ENCODE measurements at places on chromosomes 5 and 9.

DNA sequence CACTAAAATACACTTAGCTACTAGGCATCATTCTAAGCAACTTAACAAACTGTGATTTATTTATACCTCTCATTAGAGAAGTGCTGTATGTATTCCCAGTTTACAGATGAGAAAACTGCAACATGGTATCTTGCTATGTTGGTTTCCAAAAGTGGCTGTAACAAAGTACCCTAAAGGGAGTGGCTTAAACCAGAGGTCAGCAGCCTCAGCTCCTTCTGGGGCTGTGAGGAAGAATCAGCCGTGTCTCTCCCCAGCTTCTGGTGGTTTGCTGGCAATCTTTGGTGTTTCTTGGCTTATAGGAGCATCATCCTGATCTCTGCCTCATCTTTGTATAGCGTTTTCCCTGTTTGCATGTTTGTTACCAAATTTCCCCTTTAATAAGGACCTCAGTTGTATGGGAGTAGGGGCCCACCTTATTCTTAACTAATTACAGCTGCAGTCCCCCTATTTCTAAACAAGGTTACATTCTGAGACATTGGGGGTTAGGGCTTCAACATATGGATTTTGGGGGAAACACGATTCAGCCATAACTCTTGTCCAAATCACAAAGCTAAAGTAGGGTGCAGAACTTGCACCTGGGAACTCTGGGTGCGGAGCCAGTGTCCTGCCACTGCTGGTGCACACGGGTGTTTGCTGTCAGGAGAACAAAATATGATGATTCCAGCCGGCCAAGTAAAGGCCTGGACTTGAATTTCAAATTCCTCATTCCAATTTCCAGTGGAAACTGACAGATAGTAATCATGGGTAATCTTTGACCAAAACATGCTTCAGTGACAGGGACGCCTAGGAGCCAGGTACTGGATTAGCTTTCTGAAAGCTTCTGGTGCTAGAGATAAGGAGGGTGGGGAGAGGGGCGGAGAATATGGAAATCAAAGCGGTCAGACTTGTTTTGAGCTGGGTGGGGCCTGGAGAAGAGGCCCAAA, 43.3 kb downstream of the RAI14 start:
- no peak for DNase-seq

DNA sequence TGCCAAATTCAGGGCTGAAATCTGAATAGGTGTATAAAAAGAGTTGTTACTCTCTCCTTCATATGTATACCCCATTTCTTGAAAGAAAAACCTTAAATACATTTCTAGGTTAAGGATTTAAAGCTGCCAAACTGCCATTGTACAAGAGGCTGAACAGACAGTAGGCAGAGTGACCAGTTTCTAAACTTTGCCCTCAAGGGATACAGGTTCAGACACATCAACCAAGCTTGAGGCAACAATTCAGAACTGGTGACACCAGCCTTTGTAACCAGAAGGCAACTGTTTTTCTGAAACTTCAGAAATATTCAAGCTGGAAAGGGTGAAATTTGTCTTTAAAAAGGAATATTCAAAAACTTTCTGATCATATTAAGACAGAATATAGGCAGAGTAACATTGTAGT, 47.5 kb downstream of the FAM114A2 start:
- no peak for DNase-seq

DNA sequence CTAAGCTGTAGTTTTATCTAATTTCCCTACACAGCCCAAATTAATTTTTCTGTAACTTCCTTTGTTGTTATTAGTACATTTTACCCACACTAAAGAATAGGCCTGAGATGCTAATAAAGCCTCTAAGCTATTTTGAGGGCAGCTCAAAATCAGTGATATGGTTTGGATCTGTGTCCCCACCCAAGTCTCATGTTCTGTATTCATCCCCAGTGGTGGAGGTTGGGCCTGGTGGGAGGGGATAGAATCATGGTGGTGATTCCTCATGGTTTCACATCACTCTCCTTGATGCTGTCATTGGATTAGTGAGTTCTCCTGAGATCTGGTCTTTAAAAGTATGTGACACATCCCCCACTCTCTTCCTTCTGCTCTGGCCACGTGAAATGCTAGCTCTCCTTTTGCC, 27.3 kb downstream of the LURAP1L start:
- no peak for DNase-seq

- peak; percentile 78 for DNase-seq
Observed at GRCh38 chr5:67998709-67999261, 216.8 kb upstream of the PIK3R1 start.

DNA sequence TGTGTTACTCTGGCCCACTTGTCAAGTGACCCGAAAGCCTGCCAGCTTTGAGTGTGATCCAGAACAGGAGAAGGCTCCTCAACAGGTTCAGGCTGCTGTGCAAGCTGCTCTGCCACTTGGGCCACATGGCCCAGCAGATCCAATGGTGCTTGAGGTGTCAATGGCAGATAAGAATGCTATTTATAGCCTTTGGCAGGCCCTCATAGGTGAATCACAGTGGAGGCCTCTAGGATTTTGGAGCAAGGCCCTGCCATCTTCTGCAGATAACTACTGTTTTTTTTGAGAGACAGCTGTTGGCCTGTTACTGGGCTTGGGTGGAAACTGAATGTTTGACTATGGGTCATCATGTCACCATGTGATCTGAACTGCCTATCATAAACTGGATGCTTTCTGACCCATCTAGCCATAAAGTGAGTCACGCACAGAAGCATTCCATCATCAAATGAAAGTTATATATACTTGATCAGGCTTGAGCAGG, 180.8 kb downstream of the CARTPT start:
- peak; percentile 61 for DNase-seq

- peak; percentile 46 for DNase-seq
Observed at GRCh38 chr9:119961774-119962424, 592.7 kb upstream of the BRINP1 start.

- DNase-seq: no peak
Observed at GRCh38 chr9:99825172-99826046, 3.7 kb downstream of the NR4A3 start.

- peak; percentile 53 for DNase-seq
Observed at GRCh38 chr5:72228960-72229359, 91.1 kb downstream of the MRPS27 start.

GRCh38 chr5:179340465-179340864, 4.8 kb downstream of the ADAMTS2 start:
- DNase-seq: no peak

GRCh38 chr5:11239261-11240015, 478.4 kb upstream of the DAP start:
- DNase-seq: no peak

- no peak for DNase-seq
Observed at GRCh38 chr5:146643776-146644175, 127.8 kb upstream of the GPR151 start.

DNA sequence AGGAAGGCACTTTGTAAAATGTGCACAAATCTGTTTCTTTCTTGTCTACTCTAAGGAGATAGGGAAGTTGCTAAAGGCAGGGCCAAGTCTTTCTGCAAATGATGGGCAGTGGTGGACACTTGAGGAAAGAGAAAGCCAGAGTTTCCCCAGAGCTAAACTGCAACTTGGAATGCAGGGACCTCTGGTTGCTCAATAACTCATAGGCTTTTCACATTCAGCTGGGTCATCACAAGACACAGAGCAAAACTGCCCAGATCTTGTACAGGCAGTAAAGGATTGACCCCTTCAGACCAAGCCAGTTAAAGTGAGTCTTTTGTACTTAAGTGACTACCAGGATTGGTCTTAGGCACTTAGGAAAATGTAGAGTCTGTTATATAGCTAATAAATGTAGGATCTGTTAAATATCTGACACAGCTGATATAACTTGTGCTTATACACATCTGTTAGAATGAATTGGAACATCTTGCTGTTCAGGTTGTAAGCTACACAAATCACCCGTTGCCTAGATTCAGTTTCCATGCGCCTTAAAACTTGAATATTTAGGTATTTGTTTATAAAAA, 13.5 kb upstream of the AGXT2 start:
- no peak for DNase-seq

GRCh38 chr5:62621280-62621679, 42.7 kb downstream of the LRRC70 start:
- DNase-seq: no peak
